ENCODE measurements at places on chromosomes 12 and 14. TPM values are rescaled to one million over a fixed set of nuclear protein-coding genes. Genes with fewer than 3 reads are reported as not detected.
A peak's percentile ranks its signal among the peaks of the same experiment; 100 is the strongest.

ESPL1 gene
- 2.2 TPM for total RNA-seq

DNA sequence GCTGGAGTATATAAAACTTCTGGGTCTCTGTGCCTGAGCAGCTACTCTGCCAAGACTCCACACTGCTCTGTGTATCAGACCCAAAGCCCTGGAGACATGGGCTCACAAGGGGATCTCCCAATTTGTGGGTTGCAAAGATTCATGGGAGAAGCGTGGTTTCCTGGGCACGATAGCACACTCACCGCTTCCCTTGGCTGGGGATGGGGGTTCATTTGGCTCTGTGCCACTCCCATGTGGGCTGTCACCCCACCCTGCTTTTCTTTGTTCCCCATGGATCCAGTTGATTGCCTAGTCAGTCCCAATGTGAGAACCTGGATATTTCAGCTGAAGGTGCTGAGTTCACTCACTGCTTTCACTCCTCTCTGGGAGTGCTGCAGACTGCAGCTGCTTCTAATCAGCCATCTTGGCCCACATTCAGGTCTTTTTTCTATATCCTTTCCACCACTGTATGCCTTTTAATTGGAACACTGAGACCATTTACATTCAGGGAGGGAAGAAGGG is 40.0 kb upstream of the PCNX4 start:
- H3K4me3 ChIP-seq = no peak overlapping the region
- no peak overlapping the region for H3K27ac ChIP-seq
- no peak for DNase-seq
- H3K36me3 ChIP-seq = no peaks in the 10 kb centered on the region

GRCh38 chr14:84152452-84152851 is 1377.5 kb upstream of the FLRT2 start:
- no peak overlapping the region for H3K27ac ChIP-seq
- H3K27me3 ChIP-seq = no peaks in the 10 kb centered on the region
- no peak overlapping the region for H3K4me3 ChIP-seq
- H3K36me3 ChIP-seq = no peaks in the 10 kb centered on the region
- H3K4me1 ChIP-seq = no peaks in the 10 kb centered on the region

- H3K4me3 ChIP-seq = peak overlapping the region; percentile 93
- no peaks in the 10 kb centered on the region for H3K27me3 ChIP-seq
- H3K27ac ChIP-seq = peak overlapping the region; percentile 90
- peaks cover 49% of the 10 kb centered on the region for H3K4me1 ChIP-seq
- peaks cover 5% of the 10 kb centered on the region for H3K36me3 ChIP-seq
- no peak for DNase-seq
Measured at GRCh38 chr12:123233505-123234308, 471 bp downstream of the MTRFR start.
